ENCODE measurements at places on chromosomes 12 and 14.

GRCh38 chr12:112307317-112308011 is 74.8 kb downstream of the HECTD4 start:
- no peak for DNase-seq

DNA sequence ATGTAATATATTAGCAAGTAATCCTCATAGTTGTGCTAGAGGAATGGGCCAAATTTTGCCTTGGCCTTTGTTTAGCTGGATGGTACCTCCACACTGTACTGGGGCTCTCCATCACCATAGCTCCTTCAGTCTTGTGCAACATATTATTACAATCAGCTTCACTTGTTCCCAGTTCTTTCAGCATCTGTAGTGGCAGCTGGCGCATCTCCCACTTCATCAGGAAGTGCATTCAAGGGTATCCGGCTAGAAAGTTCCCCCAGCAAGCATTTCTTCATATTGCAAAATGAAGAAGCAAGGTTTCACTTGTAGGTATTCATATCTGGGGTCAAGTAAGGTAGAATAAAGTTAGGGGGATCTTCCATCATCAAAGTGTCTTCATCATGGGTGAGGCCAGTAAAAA is 123.7 kb downstream of the IGF1 start:
- DNase-seq: no peak

GRCh38 chr12:9784816-9785215 is 24.1 kb upstream of the CD69 start:
- DNase-seq: no peak

DNA sequence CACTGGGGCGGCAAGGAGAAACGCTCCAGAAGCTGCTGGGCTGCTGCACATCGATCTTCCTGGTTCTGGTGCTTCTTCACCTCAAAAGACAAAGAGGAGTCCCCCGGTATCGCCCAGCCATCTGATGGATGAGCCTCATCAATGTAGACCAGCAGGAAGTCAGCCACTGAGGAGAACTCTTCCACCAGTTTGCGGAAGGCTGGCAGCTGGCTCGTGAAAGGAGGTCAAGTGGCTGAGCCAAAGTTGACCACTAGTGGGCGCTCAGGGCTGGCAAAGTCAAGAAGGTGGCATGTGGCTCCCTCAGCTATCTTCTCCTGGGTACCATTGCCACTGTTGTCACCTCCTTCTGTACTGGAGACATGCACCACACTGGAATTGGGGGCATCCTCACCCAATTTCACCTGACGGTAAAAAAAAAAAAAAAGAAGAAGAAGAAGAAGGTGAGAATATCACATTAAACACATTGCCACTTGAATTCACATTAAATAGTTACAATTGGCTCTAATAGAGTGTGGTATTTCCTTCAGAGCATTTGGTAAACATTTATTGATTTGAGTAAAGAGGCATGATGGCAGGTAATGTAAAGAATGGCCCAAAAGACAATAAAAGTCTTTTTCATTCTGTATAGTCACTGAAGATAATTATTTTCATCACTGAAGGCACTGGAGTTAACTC is 8.3 kb downstream of the DIO2 start:
- DNase-seq: peak; percentile 11

GRCh38 chr12:124605150-124605882 is 37.9 kb upstream of the NCOR2 start:
- DNase-seq: no peak

DNA sequence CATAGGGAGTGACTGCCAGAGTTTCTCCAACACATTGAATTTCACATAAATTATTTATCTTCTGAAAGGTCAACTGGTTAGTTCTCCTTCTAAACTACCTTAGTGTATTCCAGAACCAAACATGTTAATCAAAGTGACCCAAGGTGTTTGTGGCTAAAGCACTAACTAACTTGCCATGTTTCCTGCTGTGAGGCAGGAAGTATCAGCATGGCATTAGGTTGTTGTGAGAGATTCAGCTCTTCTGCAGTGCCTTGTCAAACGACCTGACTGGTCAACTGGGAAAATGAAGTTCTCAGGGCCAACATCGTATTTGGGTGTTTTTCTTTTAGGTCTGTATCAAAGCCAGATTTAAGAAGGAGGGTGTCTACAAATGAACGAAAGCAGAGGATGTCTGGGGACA is 448.1 kb downstream of the APAF1 start:
- DNase-seq: no peak

DNA sequence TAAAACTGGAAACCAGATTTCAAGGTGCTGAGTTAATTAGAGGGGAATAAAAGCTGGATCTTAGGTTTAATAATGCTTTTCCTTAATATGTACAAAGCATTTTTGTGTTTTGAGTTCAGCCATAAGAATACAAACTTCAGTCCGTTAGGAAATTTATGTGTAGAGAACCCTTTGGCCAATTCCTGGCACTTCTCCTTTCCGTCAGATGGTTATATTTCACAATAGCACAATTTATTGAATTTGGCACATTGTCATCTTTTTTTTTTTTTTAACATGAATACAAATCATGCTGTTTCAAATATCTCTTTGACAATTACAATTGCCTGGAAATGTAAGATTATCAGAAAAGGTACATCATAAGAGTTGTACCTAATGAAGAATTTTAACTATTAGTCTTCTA is 56.2 kb upstream of the DDHD1 start:
- DNase-seq: no peak

DNA sequence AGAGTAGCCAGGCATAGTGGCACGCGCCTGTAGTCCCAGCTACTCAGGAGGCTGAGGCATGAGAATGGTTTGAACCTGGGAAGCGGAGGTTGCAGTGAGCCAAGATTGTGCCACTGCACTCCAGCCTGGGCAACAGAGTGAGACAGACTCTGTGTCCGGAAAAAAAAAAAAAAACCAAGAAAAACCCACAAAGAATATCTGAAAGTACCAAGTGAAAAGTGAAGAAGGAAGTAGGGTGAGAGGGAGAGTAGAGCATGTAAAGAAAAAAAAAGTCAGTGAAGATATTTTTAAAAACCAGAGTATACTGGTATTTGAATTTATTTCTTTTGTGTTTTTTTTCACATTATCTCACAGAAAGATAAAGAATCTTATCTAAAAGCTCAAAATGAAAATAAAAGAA is 43.3 kb upstream of the ISM2 start:
- no peak for DNase-seq

DNA sequence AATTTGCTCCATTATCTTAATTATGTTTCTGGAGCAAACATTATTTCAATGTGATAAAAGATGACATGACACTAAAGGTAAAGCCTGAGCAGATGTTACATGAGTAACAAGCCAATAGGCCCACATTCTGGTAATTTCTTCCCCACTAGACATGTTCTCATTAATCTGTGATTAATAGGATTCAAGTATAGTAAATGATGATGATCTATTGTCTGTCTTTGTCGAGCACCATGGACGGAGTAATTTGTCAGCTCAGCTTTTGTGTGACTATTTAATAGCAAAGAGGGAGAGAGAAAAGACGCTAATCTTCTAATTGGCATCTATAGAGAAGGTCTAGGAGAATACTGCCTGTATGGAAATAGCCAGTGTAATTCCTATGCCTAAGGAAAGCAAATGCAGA is 62.2 kb upstream of the INSM2 start:
- DNase-seq: no peak

DNA sequence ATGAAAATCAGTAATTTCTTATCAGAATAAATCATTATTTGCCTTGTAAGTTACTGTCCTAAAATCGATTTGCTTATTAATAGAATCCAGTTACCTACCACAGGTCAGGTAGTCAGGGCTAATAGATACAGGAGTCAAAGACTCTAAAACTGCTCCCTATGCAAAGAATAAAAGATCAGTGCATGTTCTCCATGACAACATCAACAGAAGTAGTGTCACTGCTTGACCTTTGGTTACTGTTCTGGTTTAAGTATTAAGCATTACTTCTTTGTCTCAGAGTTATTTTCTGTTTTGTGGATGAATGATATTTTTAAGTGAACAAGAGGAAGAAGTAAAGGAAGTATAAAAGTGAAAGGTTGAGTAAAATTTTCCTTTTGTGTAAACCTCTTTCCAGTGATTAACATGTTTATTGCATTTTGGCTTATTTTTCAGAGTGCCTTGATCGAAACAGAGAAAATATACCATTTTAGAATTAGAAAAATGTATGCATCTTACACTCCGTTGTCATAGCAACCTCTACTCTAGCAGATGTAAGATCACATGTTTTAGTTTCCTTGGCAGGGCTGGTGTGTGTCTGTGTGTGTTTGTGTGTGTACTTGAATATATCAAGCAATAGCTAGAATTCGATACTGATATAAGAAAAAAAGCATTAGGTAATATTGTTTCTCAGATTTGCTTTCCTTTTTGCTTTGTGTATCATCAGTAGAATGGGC is 44.7 kb downstream of the ABCD2 start:
- DNase-seq: no peak

- no peak for DNase-seq
Measured at GRCh38 chr12:124867401-124867930, 3.8 kb upstream of the SCARB1 start.

DNA sequence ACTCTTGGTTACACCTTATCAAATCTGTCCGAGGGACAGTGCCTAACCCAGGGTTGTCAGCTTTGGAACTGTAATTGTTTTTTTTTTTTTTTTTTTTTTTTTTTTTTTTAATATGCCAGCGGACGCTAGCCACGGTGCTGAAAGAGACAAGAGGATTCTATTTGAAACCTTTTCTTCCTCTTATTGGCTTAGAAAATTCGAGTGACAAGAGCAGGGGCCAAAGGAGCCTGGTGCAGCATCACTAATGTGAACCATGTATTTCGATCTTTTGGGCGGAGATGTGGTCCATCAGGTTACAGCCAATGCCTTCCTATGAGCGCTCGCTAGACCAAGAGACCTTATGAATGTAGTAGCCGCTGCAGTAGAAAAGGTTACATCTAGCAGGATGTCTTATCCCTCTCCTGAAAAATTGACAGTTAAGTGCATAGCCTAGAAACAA is 922 bp downstream of the PTPRR start:
- no peak for DNase-seq

DNA sequence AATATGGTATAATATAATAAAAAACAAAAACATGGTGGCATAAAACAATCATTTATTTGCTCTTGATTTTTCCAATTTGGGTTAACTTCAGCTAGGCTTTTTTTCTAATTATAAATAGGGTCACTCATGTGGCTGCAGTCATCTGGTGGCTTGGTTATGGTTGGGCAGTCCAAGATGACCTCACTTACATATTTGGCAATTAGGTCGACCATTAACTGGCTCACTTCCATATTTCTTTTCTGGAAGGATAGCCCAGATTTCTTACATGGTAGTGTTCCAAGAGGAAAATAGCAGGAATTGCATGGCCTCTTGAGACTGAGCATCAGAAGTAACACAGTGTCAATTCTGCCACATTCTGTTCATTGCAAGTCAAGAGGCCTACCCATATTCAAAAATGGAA is 153.4 kb downstream of the FUT8 start:
- DNase-seq: no peak

DNA sequence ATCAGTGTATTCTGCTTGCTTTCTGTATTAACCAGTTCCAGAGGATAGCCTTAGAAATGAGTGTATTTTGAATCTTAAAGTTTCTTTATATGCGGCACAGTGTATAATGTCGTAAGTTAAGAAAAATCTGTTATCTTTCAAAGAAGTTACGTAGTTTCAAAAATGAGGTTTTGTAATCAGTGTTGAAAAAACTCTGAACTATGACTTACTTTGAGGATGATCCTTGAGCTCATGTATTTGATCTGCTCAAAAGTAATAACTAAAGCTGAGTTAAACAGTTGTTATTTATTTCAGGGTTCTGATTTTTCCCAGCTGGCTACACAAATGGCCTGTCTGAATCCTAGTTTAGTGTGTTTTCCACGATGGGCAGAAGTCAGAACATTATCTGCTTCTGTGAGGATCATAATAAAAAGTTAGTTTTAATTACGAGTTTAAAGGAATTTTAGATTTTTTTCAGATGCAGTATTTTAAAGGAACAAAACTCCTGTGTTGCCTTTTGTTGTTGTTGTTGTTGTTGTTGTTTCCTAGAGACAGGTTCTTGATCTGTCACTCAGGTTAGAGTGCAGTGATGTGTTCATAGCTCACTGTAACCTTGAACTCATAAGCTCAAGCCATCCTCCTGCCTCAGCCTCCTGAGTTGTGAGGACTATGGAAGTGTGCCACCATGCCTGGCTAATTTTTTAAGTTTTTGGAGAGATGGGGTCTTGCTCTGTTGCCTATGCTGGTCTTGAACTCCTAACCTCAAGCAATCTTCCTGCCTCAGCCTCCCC is 52.9 kb downstream of the GPATCH2L start:
- no peak for DNase-seq

DNA sequence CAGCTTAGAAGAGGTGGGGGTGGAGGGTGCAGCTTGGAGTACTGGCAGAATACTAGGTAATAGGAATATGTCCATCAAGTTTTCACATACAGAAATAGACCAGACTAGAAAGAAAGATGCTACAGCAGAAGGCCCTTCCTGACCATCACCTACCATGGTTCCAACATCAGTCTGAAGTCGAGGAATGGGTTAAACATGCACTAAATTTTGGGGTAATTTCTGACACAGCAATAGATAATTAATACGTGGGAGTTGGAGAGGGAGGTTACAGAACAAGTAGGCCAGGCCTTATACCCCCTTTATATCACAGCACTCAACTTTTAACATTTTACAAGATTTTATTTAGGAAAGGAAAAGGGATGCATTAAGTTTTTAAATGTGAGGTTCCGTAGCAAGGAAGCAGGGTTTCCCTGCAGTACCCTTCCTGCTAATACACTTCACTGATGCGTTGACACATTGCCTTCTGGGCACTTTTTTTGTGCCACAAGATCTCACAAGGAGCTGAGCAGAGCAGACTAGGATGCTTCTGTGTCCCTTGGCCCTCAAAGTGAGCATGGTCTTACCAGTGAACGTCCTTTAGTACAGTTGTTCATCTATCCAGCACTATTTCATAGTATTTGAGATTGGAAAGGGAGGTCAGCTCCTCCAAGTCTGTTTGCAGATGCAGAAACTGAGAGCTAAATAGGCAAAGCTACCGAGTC is 50.8 kb downstream of the EID3 start:
- DNase-seq: no peak

GRCh38 chr14:76639606-76640229 is 121.5 kb upstream of the VASH1 start:
- DNase-seq: no peak

DNA sequence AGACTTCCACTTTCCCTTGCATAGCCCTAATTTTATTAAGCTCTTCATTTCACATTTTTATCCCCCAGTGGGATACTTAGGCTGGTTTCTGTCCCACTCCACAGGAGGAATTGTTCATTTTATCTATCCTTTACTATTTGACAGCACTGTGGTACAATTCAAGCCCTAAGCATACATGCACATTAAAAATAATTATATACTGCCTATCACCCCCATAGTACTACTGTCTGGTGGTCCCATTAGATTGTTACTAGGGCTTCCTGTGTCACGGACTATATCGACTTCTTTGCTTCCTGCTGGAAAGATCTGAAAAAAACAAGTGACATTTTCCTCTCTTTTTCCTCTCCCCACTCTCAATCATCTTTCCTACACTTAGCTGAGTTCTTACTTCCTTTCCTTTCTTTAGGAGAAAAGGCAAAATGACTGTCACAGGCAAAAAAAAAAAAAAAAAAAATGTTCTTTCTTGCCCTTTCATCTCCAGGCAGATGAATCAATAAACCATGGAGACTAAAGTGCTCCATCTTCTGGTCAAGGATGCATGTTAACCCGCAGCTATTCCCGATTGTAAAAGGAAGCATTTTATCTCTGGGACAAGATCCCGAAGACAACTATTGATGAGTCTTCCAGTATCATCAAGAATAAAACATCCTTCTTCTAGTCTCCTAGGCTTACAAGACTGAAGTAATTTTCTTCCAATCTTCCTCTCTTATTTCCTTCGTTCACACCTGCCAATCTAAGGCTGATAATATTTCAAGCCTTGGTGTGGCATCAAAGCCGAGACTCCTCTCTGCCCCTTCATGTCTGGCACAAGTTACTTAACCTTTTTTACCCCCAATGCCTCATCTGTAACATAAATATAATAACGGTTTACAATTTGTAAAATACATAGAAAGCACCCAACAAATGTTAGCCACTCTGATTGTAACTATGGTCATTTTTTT is 94.4 kb upstream of the PLEKHG7 start:
- no peak for DNase-seq

Data from bone marrow (tissue), 2 donors.